Immature natural killer cell (primary cell): ENCODE measurements at places on chromosomes 6 and 20.

DNA sequence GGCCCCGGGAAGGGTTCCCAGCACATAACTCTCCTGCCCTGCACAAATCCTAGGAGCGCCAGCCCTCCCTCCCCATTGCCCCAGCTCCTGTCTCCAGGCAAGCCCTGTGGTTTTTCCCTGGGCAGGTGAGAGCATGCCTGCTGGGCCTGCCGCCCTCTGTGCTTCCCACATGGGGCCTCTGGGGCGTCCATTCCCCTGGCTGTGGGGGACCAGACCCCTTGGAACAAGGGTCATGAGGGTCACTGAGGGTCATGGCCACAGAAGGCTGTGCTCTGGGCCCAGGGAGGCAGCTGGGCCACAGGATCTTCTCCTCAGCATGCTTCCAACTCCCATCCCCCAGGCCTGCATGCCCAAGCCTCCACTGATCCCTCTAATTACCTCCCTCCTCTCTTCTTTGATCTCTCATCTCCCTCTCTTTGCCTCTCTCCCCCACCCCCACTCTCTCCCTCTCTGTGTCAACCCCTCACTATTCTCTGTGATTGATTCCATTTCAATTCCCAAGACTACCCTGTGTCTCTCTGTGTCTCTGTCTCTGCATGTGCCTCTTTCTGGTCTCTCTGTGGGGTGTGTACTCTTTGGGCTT lies 6.1 kb downstream of the MDFI start:
- DNase-seq: no peak

GRCh38 chr6:13217206-13217905 lies 111.0 kb downstream of the TBC1D7 start:
- no peak for DNase-seq

DNA sequence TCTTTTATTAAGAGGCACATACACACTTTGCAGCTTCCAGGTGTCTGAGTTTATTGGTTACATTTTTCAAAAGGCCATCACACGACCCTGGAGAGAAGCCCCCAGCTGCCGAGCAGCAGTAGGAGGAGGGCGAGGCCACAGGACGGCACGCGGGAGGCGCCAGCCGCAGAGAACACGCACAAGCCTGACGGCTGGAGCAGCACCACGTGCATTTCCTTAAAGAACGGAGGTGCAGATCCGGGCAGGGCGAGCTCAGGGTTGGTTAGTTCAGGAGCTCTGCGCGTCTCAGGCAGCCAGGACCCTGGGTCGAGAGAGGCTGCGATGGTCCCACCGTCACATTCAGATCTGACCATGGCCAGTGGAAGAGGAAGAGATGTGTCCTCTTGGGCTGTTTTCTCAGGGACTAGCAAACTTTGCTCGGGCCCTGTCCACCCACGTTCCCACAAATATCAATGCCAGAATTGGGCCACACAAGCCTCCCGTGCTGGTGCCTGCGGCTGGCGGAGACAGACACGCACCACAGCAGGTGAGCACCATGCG lies 121.4 kb upstream of the AFDN start:
- no peak for DNase-seq

DNA sequence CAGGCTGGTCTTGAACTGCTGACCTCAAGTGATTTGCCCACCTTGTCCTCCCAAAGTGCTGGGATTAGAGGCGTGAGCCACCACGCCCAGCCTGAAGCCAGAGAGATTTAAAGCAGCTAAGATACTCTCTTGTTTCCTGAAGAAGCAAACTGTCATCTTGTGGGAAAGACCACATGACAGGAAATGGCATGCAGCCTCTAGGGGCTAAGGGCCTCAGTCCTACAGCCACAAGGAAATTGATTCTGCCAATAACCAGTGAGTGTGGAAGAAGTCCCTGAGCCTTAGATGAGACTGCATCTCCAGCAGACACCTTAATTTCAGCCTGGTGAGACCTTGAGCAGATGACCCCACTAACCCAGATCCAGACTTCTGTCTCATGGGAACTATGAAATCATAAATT lies 40.9 kb downstream of the KIZ start:
- DNase-seq: no peak

GRCh38 chr6:148085631-148086331 lies 256.9 kb upstream of the SASH1 start:
- DNase-seq: no peak

DNA sequence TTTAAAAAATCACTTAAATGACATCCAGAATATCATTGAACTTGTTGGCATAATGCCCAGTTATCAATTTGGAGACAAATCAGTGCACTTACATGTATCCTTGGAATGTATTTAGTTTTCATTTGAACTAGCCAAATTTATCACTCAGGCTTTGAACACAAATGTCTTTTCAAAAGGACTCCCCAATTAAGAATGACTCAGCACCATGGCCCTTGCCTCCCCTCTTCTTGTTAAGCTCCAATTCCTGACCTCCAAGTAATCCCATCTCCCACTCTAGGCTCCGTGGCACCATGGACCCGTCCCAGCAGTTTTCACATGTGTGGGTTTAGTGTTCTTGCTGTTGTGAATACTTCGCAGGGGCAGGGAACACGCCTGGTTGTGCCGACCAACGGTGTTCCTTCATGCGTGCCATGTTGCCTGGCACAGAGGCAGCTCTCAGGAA lies 2.7 kb downstream of the AKAP12 start:
- DNase-seq: no peak
